Stimulated activated CD8-positive, alpha-beta memory T cell treated with anti-CD3 and anti-CD28 coated beads, Interleukin-4, amount 100 ng/mL, for 1 hour (primary cell): ENCODE measurements at places on chromosomes 3 and 15.

DNA sequence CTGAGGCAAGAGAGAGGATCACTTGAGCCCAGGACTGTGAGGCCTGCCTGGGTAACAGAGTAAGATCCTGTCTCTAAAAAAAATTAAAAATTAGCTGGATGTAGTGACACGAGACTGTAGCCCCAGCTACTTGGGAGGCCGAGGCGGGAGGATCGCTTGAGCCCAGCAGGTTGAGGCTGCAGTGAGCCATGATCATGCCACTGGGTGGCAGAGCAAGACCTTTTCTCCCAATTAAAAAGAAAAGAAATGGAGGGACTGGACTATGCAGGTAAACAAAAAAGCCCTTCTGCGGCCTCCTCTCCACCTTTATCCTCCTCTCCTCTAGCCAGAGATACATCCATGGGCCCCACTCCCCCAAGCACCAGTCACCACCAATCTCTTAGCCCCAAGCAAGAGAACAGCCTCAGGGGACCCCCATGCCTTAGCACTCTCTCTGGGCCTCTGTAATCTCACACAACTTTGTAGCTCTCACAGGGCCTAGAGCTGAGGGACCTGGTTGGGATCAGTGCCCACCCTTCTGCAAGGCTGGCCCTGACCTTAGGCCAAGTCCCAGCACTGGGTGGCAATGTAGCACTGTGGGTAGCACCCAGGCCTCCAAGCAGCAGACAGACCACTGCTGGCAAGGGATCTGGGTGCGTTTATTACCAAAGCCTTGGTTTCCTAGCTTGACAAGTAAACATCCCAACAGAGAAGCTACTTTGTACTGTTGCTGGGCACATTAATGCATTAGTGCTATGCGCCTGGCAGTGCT, 43.4 kb downstream of the FAM174B start:
- DNase-seq, result no peak

DNA sequence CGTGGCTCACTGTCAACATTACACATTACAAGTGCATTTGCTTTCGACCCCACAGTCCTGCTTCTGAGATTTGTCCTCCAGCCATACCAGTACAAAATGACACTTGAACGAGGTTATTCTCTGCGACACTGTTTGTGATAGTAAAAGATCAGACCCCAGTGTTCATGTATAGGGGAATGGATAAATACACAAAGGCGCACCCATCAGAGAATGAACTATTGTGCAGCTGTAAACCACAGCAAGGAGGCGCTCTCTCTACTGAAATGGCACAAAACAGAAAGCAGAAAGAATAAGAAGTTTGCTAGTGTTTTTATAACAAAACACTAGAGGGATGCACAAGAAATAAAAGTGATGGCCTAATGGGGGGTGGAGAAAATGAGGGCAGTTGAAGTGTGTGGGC, 4.9 kb upstream of the CHSY1 start:
- no peak for DNase-seq

DNA sequence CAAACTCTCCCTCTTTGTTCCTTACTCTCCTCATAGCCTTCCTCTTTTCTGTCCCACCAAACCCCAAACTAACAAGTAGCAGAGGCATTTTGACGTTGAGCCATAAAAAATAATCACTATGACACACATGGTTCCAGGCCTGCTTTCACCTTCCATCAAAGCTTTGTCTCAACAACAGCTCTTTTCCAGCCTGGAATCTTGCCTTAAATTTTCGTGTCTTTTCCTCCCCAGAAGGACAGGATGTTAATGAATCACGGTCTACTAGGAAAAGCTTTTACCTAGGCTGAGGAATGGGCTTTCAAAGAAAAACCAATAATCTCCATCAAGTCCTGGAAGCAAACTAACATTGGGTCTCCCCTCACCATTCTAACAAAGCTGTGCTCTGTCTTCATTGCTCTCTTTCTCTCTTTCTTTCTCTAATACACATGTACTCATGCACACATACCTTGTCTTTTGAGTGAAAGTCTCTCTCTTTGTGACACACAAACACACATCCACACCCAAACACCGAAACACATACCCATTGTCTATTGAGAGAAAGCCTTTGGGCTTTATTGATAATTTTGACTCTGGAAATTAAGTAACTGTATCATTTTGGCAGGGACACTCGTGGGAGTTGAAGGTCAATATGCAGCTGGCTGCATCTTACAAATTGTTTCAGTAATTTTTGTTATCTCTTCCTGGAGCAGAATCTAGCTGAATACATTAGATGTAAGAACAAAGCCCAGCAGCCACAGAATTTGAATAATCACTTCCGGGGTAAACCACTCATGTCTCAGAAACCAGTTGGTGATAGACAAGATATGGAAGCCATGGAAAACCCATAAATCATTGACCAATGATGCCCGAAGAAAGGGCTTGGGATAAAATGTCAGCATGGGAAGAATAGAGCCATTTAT, 107.4 kb upstream of the SLC4A7 start:
- no peak for DNase-seq

DNA sequence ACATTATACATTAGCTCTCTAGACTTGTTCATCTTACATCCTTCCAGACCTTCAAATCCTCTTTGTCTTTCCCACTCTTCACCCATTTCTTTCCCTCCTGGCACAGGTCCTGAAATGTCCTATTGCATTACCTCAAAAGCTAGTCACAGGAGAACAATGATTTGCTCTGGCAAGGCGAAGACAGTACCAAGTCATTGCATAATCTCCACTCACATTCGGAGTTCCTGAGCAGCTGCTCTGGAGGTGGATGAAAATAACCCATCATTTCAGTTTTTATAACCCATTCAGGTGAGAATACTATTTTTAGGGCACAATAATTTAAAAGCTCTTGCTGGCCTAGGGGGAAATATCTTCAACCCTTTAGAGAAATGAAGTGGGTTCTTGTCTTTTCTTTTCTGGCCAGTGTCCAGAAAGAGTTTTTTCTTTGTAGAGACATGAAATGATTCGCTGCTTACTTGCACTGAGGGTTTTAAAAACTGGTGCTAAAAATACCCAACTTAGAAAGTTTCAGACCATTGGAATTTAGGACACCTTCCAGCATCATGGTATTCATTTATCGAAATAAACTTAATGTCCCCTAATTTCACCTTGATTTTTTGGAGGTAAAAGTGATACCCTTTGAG, 23.4 kb upstream of the DYNC1LI1 start:
- DNase-seq, result no peak

- no peak for DNase-seq
These were observed 412.0 kb downstream of the CNTN4 start for GRCh38 chr3:2510591-2511145.

DNA sequence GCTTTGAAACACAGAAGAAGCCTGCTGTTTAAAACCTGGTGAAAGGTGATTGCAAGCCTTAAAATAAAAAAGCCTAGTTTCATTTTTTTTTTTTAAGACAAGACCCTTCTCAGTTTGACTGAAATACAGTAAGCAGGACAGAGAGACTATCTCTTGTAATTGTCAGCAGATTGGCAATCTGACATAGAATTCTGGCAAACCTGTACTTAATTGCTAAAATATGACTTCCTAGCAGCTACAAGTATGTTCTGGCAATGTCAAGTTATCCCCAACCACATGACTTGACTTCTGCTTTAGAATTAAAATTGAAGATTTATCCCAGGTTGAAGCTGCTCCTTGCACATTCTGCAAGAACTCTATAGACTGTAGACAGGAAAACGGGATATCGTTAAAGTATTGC, 232.8 kb upstream of the NR2F2 start:
- DNase-seq, result no peak

DNA sequence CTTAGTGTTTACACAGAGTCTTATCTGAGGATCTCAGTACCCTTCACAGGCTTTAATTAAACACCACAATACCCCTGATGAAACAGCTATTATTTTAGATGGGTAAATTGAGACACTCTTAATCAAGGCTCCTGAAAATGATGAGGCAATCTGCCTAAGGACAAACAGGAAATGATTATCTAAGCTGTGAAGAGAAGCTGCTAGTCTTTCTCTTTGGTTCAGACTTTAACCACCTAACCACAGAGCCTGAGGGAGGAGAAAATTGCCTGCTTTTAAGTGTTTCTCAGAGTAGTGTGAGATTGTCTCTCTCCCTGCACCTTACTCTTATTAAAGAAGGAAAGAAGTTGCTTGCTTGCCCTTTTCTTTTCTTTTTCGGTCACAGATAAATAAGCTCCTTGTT, 364.3 kb upstream of the ADAMTS9 start:
- no peak for DNase-seq

GRCh38 chr3:147421184-147421912, 12.2 kb downstream of the ZIC1 start:
- DNase-seq, result no peak

DNA sequence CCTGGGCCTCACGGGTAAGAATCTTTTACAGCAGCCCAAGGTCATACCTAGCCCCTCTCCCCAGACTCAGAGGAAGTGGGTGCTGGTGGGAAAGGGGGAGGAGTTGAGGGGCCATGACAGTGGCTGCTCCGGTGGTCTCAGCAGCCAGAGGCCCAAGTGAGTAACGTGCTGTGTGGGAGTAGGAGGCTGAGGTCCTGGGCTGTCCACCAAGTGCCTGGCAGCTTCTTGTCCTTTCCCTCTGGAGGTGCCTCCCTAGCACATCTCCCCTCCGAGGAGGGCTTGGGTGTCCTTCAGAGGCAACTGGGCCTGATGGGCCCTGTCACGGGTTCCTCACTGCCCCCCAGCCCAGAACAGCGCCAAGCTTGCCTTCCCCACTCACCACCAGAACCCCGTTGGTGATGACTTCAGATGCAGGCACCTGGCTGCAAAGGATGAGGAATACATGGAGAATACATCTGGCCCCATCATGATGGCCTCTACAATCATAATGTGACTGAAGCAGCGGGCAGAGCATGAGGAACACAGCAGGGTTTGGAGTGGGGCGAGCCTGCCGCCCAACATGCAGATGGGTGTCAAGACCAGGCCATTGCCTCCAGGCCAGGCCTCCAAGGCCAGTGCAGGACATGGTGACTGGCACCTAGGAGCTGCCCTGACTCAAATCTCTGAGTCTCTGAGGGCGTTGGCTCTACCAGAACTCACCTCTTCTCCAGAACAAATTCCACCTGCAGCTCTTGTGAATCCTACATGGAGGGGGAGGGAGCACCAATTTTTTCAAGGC, 3.3 kb downstream of the PLA2G4F start:
- no peak for DNase-seq

- no peak for DNase-seq
These were observed 73.6 kb upstream of the MDFIC2 start for GRCh38 chr3:70386043-70386442.

GRCh38 chr3:148863814-148864213, 1.3 kb upstream of the CPA3 start:
- DNase-seq, result no peak

GRCh38 chr15:90955624-90956273, 1.1 kb downstream of the RCCD1 start:
- no peak for DNase-seq

DNA sequence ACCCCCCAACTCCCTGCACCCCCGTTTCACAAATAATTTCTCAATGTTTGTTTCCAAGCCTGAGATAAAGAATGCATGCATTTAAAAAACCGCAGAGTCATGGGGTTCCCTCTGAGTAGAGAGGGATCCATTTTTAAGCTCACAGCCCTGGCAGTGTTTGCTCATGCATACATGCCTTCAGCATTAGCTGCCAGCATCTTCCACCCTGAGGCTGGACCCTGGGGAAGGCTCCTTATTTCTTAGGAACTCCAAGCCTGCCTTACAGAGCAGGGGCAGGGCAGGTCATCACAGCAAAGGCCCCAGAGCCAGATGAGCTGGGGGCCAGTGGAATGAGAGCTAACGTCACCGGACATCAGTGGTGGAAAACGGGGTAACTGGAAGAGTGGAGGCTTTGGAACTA, 31.3 kb downstream of the TLE3 start:
- no peak for DNase-seq

- DNase-seq, result no peak
These were observed 57.6 kb upstream of the AZI2 start for GRCh38 chr3:28406241-28406640.

DNA sequence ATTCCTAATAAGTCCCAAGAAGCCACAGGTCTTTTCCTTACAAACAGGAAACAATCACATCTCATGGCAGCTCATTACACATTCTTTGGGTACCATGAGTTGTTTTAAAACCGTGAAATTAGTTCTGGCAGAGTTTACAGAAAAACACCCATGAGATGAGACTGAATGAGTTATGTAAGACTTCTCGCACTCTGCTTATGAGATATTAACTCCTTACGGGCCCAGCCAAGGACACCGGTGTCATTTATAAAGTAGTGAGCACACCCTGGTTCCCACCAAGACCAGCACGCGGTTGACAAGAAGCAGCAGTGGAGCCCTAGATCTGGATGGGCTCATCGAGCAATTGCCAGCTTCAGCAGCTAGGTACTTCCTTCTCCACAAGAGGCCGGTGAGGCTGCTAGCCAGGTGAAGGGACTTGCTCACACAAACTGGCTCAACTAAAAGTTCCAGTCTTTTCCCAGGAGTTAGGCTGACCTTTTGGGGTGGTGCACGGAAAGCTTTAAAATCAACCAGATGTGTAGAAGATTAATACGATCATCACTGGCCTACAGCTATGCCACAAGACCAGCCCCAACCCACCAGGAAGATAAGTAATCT, 318.6 kb upstream of the ICE2 start:
- no peak for DNase-seq

DNA sequence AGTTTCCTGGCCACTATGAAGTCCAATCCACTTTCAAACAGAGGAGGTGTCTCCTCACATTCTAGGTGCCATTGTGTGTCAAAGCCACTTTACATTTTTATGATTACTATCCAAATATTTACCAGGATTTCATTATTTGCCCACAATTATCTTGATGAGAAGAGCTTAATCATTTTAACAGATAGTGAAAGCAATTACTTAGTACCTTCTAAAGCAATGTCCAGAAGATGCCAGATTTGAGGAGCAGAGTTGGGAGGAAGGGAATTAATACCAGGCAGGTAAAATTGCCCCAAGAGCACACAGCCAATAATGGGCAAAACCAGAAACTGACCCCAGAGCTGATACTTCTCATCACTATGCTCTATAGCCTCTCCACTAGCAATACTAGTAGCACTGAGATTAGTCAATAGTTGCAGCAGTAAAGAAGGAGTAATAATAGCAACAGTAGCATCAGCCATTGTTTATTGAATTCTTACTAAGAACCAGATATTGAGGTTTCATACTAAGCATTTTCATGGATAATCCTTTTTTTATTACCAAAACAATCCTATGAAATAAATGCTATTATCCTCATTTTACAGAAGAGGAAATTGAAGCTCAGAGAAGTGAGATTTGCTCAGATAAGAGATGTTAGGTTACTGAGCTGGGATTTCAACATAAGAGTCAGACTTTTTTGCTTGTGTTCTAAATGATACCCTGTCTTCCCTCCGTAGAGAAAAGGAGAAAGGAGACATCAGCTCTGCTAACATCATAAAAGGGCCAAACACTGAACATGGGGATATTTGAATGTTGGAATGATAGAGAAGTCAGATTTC, 509.3 kb upstream of the CFAP20DC start:
- DNase-seq, result no peak
